ENCODE measurements at places on chromosomes 3 and 15.
A peak's percentile ranks its signal among the peaks of the same experiment; 100 is the strongest.

GRCh38 chr3:48409291-48410201, 20.3 kb downstream of the PLXNB1 start:
- peak; percentile 10 for DNase-seq

DNA sequence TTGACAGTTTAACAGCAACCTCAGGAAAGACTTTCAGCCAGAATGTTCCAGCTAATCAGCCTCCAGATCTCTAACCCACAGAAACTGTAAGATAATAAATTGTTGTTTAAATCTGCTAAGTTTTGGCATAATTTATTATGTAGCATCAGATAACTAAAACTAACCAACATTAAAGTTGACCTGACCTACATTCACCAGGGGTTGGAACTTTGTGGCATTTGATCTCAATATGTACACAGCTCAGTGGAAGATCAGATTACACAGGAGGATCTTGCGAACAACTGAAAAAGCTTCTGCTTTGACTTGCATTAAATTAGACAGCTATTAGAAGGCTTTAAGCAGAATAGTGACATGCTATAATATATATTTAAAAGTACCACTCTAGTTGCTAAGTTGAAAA, 91.4 kb upstream of the POU1F1 start:
- no peak for DNase-seq

- no peak for DNase-seq
These were observed 9.8 kb upstream of the ANKDD1A start for GRCh38 chr15:64901914-64902313.

GRCh38 chr15:24898715-24899272, 56.0 kb upstream of the SNRPN start:
- peak; percentile 63 for DNase-seq

Measured in WTC11 (cell line).